ENCODE measurements at places on chromosomes 12 and 14.

DNA sequence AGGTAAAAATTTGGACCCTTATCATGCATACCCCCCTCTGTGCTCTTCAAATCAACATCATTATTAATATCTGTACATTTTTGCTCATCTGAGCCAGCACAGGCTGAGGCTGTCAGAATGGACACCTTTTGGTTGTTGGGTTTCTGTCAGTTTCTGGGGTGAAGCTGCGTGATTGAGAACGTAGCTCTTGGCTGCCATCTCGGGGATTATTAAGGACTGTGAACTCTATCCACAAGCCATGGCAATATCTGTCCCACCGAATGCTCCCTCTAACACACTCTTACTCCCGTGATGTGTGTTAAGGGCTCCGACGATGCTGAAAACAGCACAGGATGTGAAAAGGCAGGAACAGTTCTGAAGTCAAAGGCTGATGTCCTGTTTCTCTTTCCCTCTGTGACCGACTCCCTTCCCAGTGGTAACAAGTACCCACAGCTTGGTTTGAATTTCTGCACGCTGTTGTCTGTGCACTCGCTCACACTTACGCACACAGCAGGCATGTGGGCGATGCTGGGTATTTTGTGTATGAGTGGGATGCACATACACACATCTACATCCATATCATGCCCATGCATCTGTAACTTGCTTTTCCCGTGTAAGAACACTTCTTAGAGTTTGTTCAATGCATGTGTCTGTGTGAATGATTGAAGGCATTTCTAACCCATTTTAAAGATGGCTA lies 405.6 kb downstream of the TMEM121 start:
- no peak for DNase-seq

- DNase-seq: no peak
These were observed 147.9 kb upstream of the E2F7 start for GRCh38 chr12:77213319-77213718.

GRCh38 chr14:71314717-71315116 lies 407.5 kb downstream of the PCNX1 start:
- DNase-seq: no peak

- DNase-seq: no peak
These were observed 32.4 kb downstream of the PLEKHG7 start for GRCh38 chr12:92735131-92735721.

DNA sequence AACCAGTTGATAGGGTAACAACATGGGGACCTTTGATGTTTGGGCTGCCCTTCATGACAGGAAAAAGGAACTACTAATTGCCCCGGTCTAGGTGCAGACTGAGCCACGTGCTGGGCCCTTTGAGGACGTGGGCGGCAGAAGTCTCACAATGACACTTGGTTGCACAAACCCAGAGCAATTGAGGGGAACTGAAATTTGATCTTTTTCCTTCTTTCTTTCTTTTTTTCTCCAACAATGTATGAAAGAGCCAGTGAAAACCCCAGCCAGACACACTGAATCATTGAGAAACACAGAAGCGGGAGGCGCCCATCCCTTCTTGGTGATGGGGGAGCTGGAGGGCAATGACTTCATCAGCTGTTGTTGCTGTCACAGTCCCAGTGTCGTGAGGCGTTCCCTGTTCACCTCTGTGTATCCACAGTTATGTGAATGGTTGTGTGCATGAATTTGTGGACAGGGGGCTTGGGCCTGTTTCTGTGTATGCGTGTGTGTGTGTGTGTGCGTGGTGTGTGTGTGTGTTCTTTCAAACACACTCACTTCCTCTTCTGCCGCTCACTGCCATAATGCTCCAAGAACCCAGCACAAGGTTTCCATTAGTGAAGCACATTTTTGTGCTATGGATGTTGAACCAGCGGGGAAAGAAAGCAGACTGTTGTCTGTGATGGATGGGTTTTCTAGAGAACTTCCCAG lies 137.5 kb upstream of the CCND2 start:
- DNase-seq: peak; percentile 69

DNA sequence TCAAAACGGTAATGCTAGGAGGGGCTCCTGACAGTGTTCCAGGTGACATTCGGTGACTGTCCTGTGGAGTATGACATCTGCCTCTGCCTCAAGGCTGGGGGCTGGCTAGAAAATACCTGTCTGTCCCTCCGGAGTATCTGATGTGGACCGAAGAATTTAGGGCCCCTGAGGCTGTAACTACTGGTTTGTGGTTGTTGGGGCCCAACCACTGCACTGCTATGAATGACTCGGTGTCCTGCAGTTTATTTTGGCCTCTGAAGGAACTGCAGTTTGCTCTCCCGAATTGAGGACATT lies 198.9 kb upstream of the CAND1 start:
- DNase-seq: no peak

DNA sequence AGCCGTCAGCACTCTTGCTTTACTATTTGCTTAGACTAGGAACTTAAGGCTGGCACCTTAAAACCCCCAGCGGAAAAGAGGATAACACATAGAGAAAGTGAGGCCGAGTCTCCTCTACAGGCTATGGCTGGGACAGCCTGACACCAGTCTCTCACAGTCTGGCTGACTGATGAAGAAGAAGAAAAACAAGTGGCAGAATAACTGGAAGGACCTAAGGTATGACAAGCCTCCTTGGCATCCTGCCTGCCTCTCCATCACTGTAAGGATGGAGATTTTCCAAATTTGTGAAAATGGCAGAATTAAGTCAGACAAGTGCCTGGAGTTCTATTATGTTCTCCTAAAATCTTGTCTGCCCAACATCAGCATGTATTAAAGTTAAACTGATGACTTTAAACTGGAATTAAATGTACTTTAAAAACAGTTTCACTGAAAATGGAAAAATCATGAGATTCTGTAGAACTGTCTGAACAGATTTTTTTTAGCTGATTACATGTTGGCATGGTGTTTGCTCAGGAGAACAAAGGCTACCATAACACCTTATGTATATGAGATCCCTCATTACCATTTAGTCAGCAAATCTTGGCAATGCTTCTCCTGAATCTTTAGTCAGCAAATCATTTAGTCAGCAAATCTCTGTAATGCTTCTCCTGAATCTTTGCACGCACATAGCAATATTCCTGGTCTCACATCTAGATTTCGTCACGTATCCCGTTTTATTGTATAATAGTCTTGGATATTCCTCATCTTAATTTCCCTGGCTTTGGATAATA lies 140.3 kb upstream of the AEBP2 start:
- no peak for DNase-seq

Measured in stimulated activated naive CD4-positive, alpha-beta T cell treated with Interleukin-2 at 50 U/mL for 16 hours (primary cell).